ENCODE measurements at places on chromosomes 2 and 18.

DNA sequence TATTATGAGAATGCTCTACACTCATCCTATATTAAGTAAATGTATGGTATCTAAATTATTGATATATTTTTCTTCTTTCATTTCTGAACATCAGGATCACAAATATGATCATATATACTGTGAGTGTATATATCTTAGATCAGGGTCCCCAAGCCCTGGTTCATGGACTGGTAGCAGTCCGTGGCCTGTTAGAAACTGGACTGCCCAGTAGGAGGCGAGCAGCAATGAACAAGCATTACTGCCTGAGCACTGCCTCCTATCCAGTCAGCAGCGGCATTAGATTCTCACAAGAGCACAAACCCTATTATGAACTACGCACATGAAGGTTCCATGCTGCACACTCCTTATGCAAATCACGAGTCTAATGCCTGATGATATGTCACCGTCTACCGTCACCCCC lies 1247.1 kb upstream of the NXPH2 start:
- DNase-seq: no peak

- no peak for DNase-seq
These were observed 69.7 kb upstream of the NCK2 start for GRCh38 chr2:105674859-105675541.

- DNase-seq: no peak
These were observed 41.1 kb downstream of the LYPD6 start for GRCh38 chr2:149371476-149371875.

DNA sequence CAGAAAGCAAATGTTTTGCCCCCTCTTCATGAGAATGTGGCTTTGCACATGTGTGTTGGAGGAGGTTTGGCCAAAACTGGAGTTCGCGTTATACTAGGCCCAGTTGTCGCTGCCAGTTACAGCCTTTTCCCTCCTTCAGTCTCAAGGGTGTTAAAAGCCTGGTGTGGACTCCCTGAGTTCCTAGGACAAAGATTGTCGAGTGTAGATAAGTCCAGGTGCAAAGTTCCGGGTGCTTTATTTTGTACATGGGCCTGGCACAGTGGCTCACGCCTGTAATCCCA lies 542 bp upstream of the RNF103 start:
- DNase-seq: no peak

- no peak for DNase-seq
These were observed 17.0 kb upstream of the C1QL2 start for GRCh38 chr2:119175517-119175916.

GRCh38 chr2:230899287-230899686 lies 25.8 kb downstream of the GPR55 start:
- no peak for DNase-seq

GRCh38 chr2:53448086-53448485 lies 319.5 kb upstream of the CHAC2 start:
- no peak for DNase-seq

- DNase-seq: no peak
These were observed 18.3 kb upstream of the APCDD1 start for GRCh38 chr18:10436160-10436559.

DNA sequence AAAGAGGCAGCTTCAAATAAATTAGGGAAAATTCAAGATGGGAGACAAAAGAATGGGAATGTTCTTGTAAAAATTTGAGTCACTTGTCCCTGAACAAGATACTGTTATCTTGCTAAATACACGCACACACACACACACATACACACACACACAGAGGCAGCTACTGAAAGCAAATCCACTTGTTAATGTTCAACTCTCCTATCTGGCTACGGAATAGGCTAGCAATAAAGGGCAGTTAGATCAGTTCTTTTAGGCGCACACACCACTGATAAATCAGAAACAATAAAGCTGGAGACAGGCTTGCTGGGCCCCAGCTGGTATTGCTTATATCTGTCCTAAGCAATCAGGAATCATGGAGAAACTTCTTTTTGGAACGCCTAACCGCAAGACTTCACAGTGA lies 461.6 kb downstream of the BCL11A start:
- no peak for DNase-seq

GRCh38 chr2:15112216-15112615 lies 448.9 kb downstream of the NBAS start:
- DNase-seq: no peak

GRCh38 chr18:21341141-21341540 lies 99.1 kb downstream of the GREB1L start:
- no peak for DNase-seq

- DNase-seq: no peak
These were observed 60.7 kb downstream of the USP34 start for GRCh38 chr2:61410185-61410584.

- no peak for DNase-seq
These were observed 25.3 kb downstream of the MYO1B start for GRCh38 chr2:191270306-191271161.

GRCh38 chr2:33145459-33145858 lies 198.7 kb downstream of the LTBP1 start:
- no peak for DNase-seq

GRCh38 chr2:231185886-231186285 lies 12.5 kb upstream of the ARMC9 start:
- DNase-seq: no peak

All from esophagus squamous epithelium (tissue), 5 donors.